ENCODE measurements at places on chromosomes 5 and 9.

DNA sequence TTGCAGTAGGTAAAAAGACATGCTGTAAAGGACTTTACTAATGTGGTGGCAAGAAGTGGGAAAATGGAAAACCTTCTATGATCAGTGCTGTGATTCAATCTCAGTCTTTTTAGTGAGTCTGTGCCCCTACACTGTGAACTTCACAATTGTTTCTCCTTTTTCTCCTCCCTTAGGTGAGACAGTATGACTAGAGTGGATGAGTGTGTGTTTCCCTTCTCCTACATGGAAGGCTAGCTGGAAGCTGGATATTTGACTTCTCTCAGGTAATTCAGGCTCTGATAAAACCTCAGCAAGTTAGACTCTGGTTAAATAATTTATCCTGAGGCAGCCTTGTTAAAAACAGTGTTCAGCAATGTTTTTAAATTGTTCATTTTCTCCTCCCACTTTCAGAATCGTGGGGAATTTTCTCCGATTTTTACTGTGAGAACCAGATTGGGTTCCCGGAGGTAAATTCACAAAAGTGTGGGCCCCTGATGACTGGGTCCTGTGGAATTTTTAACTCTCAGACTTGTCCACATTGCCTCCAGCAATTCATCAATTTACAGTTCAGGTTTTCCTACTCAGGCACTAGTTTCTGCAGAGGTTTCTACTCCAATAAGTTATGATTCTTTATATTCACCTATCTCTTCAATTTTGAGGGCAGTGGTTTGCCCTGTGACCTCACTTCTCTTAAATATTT lies 149.1 kb upstream of the PIK3R1 start:
- no peak overlapping the region for H3K27ac ChIP-seq
- H3K36me3 ChIP-seq = no peaks in the 10 kb centered on the region
- no peak overlapping the region for H3K4me3 ChIP-seq
- DNase-seq = no peak

GRCh38 chr9:92718086-92719001 lies 46.3 kb downstream of the BICD2 start:
- peaks cover 48% of the 10 kb centered on the region for H3K36me3 ChIP-seq
- peaks cover 9% of the 10 kb centered on the region for H3K4me1 ChIP-seq
- H3K27ac ChIP-seq = no peak overlapping the region
- no peak for DNase-seq
- no peaks in the 10 kb centered on the region for H3K27me3 ChIP-seq
- H3K4me3 ChIP-seq = no peak overlapping the region

- no peak overlapping the region for H3K4me3 ChIP-seq
- DNase-seq = no peak
- H3K27me3 ChIP-seq = no peaks in the 10 kb centered on the region
These were observed 330.7 kb upstream of the POU5F2 start for GRCh38 chr5:94072116-94072515.

DNA sequence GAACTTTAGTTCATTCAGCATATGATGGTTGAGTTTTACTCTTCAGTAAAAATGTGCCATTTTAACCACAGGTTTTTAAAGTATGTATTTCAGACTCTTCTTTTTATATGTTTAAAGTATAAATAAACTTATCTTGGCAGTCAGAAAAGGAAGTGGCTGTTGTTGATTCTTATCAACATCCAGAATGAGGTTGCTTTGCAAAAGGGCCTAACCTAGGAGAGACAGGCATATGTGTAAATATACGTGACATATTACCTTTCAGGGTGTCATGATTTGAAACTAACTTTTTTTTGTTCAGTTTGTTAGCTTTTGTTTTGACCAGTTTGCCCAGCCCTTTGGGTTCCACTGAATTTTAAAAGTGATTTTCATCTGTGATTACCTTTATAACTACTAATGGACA lies 7.4 kb downstream of the SMARCA2 start:
- peaks cover 87% of the 10 kb centered on the region for H3K4me1 ChIP-seq
- H3K27ac ChIP-seq = peak overlapping the region; percentile 94
- no peaks in the 10 kb centered on the region for H3K27me3 ChIP-seq
- H3K36me3 ChIP-seq = peaks cover 41% of the 10 kb centered on the region
- peak overlapping the region; percentile 85 for H3K4me3 ChIP-seq

- no peaks in the 10 kb centered on the region for H3K4me1 ChIP-seq
- peaks cover 10% of the 10 kb centered on the region for H3K27me3 ChIP-seq
- H3K4me3 ChIP-seq = no peak overlapping the region
- no peak for DNase-seq
These were observed 358.4 kb downstream of the ARRDC3 start for GRCh38 chr5:91024727-91025126.

DNA sequence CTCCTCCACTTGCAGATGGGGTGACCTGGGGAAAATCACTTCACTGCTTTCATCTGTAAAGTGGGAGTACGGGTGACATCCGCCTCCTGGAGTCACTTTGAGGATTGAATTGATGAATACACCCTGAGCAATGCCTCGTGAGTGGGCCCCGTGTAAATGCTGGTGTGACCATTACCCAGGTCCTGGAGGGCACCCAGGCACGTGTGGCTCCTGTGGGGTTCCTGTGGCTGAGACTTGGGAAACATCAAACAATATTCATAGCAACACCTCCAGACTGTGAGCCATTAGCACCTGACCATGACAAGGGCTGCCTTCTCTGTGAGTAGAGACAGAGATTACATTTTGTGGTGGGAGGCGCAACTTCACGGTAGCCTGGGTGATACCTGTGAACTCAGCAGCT lies 11.4 kb downstream of the MRPL36 start:
- H3K4me3 ChIP-seq = no peak overlapping the region
- H3K4me1 ChIP-seq = peaks cover 44% of the 10 kb centered on the region
- DNase-seq = no peak
- H3K36me3 ChIP-seq = peaks cover 6% of the 10 kb centered on the region
- H3K27me3 ChIP-seq = peaks cover 2% of the 10 kb centered on the region

DNA sequence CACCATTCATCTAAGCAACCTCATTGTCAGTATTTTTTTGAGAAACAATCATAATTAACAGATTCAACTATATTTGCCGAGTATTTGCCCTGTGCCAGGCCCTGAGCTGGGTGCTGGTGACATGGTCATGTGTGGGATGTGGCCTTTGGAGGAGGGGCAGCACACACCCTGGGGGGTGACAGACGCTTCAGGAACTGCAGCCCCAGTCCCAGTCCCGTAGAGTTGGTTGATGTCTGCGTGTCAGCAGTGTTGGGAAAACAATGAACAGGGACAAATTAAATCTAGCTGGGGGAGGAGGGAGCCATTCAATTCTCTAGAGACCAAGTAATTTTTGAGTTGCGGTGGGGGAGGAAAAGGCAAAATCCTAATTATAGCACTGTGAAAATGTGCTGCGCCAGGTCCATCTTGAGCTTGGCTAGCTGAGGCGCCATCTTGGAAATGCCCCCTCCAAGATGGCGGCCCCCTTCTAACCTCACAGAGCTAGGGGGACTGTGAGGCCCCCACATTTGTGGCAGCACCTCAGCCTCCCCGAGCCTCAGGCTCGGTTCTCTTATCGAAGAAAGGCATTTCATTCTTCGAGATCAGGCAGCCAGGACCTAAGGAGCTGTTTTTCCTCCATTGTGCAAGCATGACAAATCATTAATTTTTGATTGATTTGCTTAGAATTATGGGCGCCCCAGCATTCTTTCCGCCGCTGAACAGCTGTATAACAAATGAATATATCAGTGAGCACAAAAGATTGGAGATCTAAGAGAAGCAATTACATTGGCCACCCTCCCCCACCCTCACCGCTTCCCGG lies 87.8 kb downstream of the ZNF618 start:
- no peaks in the 10 kb centered on the region for H3K27me3 ChIP-seq
- no peak overlapping the region for H3K27ac ChIP-seq
- no peaks in the 10 kb centered on the region for H3K36me3 ChIP-seq
- DNase-seq = no peak
- H3K4me3 ChIP-seq = no peak overlapping the region

GRCh38 chr9:94929369-94929756 lies 202.9 kb downstream of the AOPEP start:
- H3K4me3 ChIP-seq = no peak overlapping the region
- H3K4me1 ChIP-seq = no peaks in the 10 kb centered on the region
- H3K27ac ChIP-seq = no peak overlapping the region
- no peak for DNase-seq
- H3K36me3 ChIP-seq = no peaks in the 10 kb centered on the region

GRCh38 chr9:136482046-136482792 lies 621 bp downstream of the SEC16A start:
- peak overlapping the region; percentile 91 for H3K4me3 ChIP-seq
- H3K4me1 ChIP-seq = peaks cover 20% of the 10 kb centered on the region
- no peaks in the 10 kb centered on the region for H3K27me3 ChIP-seq

GRCh38 chr5:10902145-10902544 lies 141.1 kb upstream of the DAP start:
- no peak for DNase-seq
- no peaks in the 10 kb centered on the region for H3K27me3 ChIP-seq
- no peak overlapping the region for H3K4me3 ChIP-seq
- H3K27ac ChIP-seq = no peak overlapping the region

DNA sequence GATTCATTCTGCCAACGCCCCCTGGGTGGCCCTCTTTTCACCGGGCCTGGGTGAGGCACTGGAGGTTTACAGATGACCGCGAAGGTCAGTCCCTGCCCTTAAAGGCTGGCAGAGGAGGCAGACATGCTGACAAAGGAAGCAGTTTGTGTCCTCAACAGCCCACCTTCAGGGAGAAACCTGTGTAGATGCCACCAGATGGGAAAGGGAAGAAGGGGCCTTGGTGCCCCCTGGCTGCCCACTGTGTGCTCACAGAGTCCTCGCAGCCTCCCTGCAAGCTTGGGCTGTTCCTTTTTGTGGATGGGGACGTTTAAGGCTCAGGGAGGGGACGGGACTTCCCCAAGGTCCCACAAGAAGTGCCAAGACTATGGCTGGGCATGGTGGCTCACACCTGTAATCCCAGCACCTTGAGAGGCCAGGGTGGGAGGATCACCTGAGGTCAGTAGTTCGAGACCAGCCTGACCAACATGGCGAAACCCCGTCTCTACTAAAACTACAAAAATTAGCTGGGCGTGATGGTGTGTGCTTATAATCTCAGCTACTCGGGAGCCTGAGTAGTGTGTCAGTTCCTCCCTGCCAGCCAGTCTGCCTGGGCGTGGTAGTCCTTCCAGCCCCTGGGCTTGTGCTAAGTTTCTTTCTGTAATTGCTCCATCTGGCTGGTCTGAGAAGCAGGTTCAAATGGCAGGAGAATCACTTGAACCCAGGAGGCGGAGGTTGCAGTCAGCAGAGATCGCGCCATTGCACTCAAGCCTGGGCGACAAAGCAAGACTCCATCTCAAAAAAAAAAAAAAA lies 36.2 kb downstream of the NEK6 start:
- no peak overlapping the region for H3K4me3 ChIP-seq
- no peaks in the 10 kb centered on the region for H3K27me3 ChIP-seq
- peaks cover 33% of the 10 kb centered on the region for H3K4me1 ChIP-seq
- H3K36me3 ChIP-seq = no peaks in the 10 kb centered on the region
- H3K27ac ChIP-seq = no peak overlapping the region

DNA sequence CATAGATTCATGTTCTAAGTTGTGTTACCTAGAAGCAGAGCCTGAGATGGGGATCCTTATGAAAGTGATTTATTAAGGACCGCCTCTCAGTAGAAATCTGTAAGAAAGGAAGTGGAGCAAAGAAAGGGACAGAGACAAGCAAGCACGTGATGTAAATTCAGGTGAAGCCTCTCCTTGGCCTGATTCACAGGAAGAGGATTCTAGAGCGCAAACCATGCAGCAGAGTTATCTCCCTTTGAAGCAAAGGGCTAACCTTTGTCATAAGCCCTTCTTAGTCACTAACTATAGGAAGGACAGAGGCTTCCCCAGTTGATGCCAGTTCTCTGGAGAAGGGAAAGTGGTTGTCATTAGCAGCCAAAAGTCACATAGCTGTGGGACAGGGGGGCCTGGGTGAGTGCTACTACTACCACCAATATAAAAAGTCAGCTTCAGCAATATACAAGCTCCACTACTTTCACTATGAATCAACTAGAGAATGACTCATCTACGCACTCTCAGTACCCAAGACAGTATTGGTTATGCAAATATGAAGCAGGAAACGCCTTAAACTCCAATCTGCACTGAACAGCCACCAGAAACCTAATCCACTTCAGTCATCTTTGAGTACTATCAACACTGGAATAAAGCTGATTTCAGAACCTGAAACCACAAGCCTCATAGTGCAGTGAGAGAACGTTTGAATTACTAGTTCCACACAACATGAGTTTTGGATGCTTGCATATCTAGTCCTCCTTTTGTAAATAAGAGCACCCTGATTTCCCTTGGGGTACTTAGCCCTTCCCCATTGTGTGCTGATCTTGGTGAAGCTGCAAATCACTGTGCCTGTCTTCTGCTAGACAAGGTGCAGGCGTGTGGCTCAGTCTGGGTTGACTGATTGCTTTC lies 162.7 kb downstream of the ZNF608 start:
- H3K27ac ChIP-seq = peak overlapping the region; percentile 26
- H3K36me3 ChIP-seq = no peaks in the 10 kb centered on the region
- H3K27me3 ChIP-seq = peaks cover 15% of the 10 kb centered on the region
- H3K4me1 ChIP-seq = peaks cover 13% of the 10 kb centered on the region

DNA sequence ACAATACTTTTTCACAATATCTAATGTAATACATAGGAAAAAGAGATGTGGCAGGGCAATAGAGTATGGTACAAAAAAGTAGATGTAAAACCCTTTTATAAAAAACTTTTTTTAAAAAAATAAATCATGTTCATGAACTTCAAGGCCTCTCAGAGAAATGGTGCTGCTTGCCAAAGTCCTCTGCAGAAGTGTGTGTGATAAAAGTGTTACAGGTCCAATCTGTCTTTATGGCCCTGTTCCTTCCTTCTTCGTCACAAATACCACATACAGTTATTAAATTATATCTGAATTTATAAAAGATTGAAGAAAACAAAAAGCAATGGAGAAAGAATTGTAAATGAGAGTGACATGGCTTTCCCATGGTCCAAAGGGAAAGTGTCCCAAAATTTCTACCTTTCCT lies 21.7 kb upstream of the CCNH start:
- H3K36me3 ChIP-seq = no peaks in the 10 kb centered on the region
- no peak overlapping the region for H3K27ac ChIP-seq
- H3K27me3 ChIP-seq = peaks cover 5% of the 10 kb centered on the region
- H3K4me3 ChIP-seq = no peak overlapping the region

DNA sequence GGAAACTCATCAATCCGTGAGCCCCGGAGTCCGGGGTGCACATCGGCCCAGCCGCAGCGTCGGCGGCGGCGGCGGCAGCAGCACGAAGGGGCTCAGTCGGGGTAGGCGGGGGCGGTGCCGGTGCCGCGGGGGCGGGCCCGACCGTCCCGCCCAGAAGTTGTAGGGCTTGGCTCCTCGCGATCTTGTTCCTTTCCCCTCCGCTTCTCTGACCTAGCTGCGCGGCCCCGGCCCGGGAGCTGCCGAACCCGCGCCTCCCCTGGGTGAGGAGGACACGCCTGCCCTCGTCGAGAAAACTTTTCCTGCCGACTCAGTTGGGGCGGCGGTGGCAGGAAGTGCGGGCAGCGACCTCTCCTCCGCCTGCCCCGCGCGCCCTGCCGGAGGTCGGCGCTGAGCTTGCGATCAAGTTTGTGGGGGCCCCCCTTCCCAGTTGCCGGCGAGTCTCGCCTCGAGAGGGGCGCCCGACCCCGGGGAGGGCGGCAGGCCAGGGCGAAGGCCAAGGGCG lies at the start of gene MAN2A1:
Gene MAN2A1 (plus strand): TSS at position 188 of the 502 bp plus-strand sequence. CDS start 491 bp downstream, outside the sequence.
- H3K36me3 ChIP-seq = no peaks in the 10 kb centered on the region
- H3K4me3 ChIP-seq = peak within 1 kb of the TSS; percentile 88
- peaks cover 32% of the 10 kb centered on the region for H3K4me1 ChIP-seq
- peaks cover 7% of the 10 kb centered on the region for H3K27me3 ChIP-seq

All from T-helper 2 cell treated with Interferon-gamma antibody and Interleukin-4, amounts not matched to agents 5 μg/mL and 100 μg/mL, for 36 hours (primary cell).